Umbilical cord (tissue), 2 donors: ENCODE measurements at places on chromosomes 4 and X.

DNA sequence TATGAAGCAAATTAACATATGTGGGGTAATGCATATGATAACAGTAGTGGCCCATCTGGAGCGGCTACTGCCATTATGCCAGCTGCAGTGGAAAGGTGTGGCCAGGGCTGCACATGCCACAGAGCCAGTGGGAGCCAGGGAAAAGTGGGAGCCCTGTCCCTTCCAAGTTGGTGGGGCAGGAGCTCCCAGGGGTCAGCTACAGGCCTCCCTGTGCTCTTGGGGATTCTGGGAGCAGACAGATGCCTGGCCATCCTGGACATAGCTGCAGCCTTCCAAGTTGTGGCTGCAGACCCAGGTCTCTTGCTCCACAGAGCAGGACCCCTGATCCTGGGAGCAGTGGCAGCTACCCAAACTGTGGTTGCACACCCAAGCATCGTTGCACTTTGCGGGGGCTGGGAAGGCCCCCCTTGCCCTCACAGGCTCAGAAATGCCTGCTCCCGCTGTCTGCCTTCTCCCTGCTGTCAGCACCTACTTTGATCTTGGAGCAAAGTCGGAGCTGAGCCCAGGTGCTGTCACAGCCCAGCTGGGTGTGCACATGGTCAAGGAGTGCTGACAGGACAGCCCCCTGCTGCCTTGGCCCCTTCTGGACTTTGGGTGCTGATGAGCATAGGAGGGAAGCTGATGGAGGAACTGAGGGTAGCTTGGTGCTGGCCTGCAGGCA is 67.8 kb downstream of the NAA11 start:
- DNase-seq = no peak

DNA sequence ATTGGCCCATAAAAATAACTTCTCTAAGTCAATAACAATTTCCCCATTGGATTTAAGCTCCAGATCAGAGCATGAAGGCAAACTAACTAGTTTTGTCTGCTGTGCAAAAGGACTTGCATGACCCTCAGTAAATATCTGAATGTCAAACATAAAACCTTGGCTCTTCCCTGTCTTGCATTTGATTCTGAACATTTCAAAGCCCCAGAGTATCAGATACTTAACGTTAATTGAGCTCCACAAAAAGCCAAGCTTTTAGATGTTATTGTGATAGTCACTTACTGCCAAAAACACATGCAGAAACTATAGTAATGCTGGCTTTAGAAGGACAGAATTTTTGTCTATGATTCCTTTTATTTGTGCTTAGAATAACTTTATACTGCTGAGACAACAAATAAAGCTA is 664.2 kb downstream of the ADGRL3 start:
- no peak for DNase-seq

DNA sequence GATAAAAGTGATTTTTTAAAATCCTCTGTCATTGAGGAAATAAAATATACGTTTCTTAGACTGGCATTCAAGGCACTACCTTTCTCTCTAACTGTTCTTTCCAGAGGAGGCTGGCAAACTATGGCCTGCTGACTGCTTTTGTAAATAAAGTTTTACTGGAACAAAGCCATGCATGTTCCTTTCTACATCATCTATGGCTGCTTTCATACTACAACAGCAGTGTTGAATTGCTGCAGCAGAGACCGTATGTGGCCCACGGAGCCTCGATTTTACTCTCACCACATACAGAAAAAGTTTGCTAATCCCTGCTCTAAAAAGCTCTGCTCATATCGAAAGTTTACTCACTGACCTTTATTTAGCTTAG is 20.2 kb downstream of the SETD7 start:
- no peak for DNase-seq

DNA sequence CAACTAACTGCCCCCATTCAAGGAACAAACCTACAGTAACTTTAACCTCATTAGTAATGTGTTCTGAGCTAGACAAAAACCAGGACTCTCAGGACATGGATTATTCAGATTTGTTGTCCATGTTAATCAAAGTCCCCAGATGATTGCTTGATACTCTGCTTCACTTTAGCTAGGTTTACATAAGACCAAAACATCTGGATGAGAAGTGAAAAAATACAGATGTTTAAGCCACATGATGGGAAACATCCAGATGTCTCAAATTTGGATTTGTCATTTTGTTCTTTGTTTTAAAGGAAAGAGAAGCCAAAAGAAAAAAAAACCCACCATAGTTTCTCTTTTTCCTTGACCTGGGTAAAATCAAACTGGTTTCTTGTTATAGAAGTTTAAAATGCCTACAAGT is 48.5 kb upstream of the NRK start:
- DNase-seq = peak; percentile 22

GRCh38 chrX:13258052-13258444 is 61.8 kb downstream of the ATXN3L start:
- DNase-seq = no peak

- no peak for DNase-seq
Observed at GRCh38 chr4:168736860-168737805, 240.3 kb downstream of the PALLD start.

DNA sequence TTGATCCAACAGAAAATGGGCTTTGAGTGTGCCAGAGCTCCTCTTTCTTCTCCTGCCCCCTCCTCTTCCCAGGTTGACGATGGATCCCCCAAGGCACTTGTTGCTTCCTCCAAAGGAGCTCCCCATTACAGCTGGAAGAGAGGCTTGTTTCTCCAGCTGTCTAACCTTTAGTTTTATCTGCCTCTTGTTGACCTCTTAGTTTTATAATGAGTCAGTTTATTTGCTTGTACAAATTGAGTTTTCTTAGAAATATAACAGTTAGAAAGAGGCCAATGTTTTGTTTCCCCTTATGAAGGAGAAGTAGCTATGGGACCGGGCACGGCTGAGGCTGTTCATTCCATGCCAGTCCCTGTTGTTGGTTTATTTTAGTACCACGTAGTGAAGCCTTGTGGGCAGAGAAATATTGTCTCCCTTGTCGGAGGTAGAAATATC is 158.2 kb downstream of the SPRY1 start:
- DNase-seq = no peak

DNA sequence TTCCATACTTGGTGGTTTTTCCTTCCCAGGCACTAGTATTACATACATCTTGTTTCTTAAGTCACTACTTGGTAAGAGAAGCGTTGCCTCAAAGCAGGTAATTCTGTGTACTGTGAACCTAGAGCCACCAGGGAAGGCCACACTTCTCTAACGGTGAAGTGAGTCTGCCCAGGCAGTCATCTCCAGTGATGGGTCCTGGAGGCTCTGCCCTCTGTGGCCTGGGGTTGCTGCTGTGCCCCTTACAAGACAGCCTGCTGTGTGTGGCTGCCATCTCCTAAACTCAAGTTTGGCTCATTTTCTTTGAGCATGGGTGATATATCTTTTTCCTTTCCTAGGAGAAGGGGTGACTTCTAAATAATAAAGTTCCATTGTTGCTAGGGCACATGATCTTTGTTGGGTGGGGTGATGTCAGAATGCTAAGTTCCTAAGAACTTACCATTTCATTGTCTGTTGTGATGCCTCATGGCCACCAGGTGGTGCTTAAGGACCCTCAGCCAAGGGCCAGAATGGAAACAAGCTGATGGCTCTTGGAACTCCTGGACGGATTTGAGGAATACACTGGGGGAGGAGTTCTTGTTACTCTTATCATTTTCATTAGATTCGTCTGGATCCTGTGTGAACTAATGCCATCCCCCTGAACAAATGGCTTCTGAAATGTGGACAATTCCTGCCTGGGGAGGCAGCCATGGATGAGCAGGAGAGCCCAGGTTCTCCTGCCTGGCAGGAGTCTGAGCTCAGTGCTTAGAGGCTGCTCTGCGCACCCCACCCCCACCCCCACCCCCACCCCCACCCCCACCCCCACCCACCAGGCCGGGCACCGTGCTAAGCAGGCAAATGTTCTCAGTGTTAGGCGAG is 41.1 kb upstream of the WDR1 start:
- DNase-seq = peak; percentile 77

- DNase-seq = no peak
Observed at GRCh38 chrX:124335598-124335997, 3.1 kb downstream of the TEX13D start.

DNA sequence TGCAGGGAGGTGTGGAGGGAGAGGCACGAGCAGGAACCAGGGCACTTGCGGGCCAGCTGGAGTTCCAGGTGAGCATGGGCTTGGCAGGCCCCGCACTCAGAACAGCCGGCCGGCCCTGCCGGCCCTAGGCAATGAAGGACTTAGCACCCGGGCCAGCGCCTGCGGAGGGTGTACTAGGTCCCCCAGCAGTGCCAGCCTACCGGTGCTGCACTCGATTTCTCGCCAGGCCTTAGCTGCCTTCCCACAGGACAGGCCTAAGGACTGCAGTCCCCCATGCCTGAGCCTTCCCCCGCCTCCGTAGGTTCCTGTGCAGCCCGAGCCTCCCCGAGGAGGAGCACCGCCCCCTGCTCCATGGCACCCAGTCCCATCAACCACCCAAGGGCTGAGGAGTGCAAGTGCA is 18.0 kb upstream of the NFKB1 start:
- DNase-seq = no peak

GRCh38 chrX:7447801-7448499 is 300.0 kb upstream of the PUDP start:
- no peak for DNase-seq

- DNase-seq = no peak
Observed at GRCh38 chrX:100625985-100626491, 10.6 kb downstream of the TSPAN6 start.
